ENCODE measurements at places on chromosomes 7 and 10.

- DNase-seq: no peak
Measured at GRCh38 chr10:69957886-69958555, 94.6 kb upstream of the MACROH2A2 start.

- DNase-seq: no peak
Measured at GRCh38 chr10:69902835-69903535, 101.3 kb downstream of the COL13A1 start.

DNA sequence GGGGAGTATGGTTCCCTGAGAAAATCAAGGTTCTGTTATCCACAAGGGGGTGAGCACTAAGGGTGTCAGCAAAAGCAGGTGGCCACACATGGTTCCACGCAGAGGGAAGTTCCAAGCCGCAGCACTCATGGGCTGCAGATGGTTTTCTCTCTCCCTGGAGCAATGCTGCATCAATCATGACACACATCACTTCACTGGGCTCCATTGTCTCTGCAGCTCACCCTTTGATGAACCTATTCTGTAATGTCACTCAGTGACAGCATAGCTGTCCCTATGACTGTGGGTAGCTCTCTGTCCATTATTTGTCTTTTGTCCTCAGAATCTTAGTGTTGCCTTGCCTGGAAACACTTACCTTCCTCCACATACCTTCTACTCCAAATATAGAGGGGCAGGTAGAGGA, 34.8 kb downstream of the LRRC18 start:
- DNase-seq: no peak

DNA sequence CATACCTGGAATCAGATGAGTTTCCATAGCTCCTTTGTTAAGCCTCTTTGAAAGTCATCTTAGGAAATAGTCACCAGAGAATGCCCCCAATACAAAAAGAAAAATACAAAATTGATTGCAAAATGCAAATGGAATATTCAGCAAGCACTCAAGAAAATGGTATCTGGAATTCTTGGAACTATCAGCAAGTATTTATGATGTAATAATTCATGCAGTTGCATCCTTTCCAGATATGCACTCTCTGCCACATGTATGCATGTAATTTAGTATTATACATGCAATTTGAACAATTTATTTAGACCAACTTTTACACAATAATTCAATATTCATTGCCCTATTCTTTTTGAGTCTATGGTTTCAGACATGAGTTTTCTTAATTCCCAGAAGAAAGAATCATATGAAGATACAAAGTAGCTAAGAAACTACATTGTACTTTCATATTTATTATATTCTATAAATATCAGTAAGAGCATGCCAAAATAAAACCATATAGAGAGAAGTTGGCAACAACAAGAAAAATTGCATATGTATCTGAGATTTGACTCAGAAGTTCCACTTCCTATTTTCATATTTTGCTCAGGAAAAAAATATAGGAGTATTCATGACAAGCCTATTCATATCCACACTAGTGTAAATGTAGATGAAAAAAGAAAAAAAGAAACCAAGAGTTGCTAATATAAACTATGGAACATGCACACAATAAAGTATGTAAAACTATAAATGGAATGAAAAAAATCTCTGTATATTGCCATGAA, 338.5 kb downstream of the SEMA3D start:
- DNase-seq: no peak

DNA sequence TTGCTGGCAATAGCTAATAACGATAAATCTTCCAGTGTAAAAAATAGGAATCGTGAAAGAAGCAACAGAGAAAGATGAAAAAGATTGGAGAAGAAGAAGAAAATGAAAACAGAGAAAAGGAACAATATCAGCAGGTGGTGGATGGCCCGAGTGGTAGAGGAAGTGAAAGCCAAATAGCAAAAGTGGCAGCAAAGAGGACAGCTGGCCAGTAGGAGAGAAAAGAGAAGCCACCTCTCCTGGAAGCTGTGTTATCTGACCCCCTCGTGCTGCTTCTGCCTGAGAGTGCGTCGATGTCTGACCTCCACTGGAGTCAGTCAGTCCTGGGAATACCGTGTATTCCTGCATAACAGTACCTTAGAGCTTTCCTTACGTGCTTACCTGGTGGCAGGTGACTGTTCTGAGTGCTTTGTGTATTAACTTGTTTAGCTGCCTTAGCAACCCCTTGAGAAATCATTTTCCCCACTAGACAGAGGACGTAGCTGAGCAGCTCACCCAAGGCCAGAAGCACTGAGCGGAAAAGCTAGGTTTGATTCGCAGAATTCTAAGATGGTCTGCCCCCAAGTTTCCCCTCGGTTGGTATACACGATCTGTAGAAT, 88.3 kb downstream of the CHN2 start:
- DNase-seq: no peak

- no peak for DNase-seq
Measured at GRCh38 chr7:64628192-64628591, 37.7 kb upstream of the ZNF107 start.

DNA sequence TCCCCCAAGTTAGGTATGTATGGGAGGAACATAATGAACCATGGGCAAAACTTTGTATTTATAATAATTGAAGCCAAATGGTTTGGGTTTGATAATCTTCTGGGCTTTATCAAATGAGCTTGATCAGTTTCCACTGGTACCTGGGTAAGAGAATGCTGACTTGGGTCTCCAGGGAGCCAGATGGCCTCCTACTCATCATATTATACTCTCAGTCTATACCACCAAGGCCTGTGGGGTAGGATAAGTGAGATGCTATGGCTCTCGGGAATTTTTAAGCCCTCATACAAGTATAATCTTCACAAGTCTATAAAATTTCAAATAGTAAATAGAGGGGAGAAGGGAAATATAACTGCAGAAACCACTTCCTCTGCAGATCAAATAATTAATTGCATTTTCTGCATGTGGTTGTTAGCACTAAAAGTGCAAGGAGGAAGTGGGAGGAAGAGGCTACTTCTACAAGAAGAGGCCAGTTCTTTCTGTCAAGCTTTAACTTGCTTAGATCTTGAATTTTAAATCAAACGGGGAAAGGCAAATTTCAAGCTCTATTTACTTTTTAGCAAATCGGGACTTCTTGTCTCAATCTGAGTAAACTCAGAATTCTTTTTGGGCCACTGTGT, 349.0 kb downstream of the SORCS1 start:
- no peak for DNase-seq

- peak; percentile 39 for DNase-seq
Measured at GRCh38 chr10:133260895-133261725, 15.6 kb downstream of the ADAM8 start.

- no peak for DNase-seq
Measured at GRCh38 chr10:132805599-132805998, 19.7 kb upstream of the NKX6-2 start.

- DNase-seq: no peak
Measured at GRCh38 chr7:957418-958220, 3.1 kb upstream of the ADAP1 start.

DNA sequence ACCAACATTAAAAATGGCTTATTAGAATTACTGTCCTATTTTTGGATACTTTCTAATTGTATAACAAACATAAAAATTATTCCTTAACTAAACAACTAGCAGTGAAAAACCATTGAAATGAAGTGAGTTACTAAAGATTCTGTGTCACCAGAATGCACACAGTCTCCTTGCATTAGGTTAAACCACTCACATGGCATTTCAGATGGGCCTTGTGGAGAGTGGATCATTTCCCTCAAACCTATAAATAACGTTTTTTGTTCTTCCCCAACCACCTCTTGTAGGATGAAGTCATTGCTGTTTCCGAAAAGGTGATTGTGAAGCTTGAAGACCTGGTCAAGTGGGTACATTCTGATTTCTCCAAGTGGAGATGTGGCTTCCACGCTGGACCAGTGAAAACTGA, 38.4 kb downstream of the ARID5B start:
- no peak for DNase-seq

DNA sequence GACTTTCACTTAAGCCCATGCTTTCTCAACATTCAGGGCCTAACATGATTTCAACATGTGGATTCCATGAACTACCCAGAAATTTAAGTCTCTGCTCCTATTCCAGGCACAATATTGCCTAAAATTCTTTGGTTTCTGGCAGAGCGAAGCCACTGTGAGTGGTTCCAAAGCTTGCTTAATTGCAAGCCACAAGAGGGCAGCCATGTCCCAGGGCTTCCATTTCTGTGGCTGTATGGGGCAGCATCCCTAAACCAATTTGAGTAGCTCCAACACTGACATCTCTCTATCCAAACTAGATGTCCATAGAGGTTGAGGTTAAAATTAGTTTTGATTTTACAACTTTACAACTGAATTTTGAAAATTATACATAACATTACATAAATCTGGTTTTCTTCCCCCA, 56.3 kb upstream of the MDFIC start:
- peak; percentile 69 for DNase-seq

GRCh38 chr7:23268746-23269145, 22.2 kb downstream of the GPNMB start:
- no peak for DNase-seq

- DNase-seq: no peak
Measured at GRCh38 chr7:70408477-70408876, 723.5 kb upstream of the GALNT17 start.

DNA sequence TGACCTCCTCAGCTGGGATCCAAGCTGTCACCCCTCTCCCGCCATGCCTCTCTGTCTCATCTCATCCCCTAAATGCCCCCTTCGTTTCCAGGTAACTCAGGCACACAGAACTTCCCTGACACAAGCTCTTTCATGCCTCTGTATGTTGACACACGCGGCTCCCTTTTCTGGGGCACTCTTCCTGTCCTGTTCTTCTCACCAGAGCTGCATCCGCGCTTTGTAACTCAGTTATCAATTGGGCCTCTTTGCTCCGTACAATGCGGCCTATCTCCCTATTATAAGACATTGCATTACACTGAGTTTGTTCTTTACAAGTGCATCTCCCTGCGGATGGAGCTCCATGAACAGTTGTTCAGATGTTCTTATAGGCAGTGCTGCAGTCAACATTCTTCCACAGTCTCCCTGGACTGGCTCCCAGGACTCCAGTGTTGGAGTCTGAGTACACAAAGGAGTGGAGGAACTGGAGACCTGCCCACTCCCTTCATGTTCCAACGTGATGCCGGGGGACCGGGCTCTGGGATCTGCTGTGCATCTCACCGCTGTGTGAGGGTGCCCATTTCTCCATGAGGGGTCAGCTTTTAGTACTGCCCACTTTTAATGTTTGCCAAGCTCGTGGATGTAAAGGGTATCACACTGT, 56.9 kb upstream of the TNS3 start:
- DNase-seq: peak; percentile 44

- DNase-seq: no peak
Measured at GRCh38 chr10:106424981-106425380, 739.5 kb downstream of the SORCS1 start.

GRCh38 chr7:26658389-26659084, 205.9 kb downstream of the SKAP2 start:
- DNase-seq: no peak

DNA sequence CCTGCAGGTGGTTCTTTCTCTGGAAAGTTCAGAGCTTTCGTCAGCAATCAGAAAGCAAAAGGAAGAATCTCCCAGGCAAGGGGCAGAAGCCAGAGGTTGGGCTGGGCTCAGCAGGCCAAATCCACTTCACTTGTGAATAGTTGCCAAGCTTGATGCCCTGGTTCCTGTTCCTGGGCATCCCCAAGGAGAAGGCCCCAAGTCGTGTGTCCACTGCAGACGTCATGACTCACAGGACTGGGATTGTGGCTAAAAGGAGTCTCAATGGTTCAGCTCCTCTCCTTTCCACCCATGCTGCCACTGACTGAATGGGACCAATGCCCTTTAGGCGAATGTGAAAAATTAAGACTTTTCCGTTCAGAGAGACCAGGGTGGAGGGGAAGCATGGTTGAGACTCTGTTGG, 38.6 kb upstream of the TRIM8 start:
- DNase-seq: no peak

DNA sequence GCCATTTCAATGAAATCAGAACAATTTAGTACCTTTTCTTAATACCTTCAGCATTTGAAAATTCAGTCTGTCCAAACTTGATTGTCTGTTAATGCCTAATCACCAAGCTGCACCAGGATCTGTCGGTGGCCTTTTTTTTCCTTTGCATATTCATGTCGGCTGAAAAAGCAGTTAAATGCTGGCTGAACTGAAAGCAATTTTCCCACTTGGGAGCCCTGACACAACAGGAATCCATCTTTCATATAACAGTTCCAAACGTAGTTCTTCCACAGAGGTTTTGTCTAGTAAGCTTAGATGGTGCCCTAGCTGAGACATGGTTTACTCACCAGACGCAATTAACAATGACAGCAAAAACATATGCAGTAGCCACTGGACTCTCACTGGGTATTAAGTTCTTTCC, 83.6 kb upstream of the CHCHD3 start:
- DNase-seq: no peak

DNA sequence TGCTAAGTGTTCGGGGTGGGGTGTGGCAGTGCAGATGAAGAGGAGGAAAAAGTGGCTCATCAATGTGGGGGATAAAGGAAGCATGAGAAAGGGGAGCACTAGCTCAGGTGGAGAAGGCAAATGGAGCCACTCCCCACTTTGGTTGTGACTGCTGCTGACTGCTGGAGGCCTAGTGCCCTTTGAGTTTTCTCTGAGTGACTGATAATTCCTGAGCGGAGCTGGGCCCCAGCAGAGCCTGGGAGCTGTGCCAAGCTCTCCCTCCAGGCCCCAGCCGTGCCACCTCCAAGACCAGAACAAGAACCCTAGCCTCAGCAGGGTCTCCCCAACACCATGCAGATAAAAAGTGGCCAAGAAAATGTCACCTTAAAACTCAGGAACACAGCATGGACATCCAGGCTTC, 9.7 kb upstream of the RASSF4 start:
- no peak for DNase-seq

- DNase-seq: peak; percentile 26
Measured at GRCh38 chr7:11831736-11832495, at the start of gene THSD7A. Gene THSD7A, minus strand, starts transcription at chr7:11832198. Its CDS starts 252 bp downstream, at chr7:11831946.

- peak; percentile 28 for DNase-seq
Measured at GRCh38 chr10:122374859-122375678, 561 bp downstream of the PLEKHA1 start.

GRCh38 chr10:79244841-79245504, 102.3 kb upstream of the PPIF start:
- no peak for DNase-seq

- no peak for DNase-seq
Measured at GRCh38 chr10:71076473-71077142, 135.8 kb upstream of the UNC5B start.

- no peak for DNase-seq
Measured at GRCh38 chr10:31939797-31940708, 11.4 kb upstream of the ARHGAP12 start.

GRCh38 chr7:21542891-21543527, at the start of gene DNAH11:
Gene DNAH11, plus strand, starts transcription at chr7:21543039. Its CDS starts 207 bp downstream, at chr7:21543246.
- peak; percentile 81 for DNase-seq

GRCh38 chr7:128384726-128385125, 23.2 kb upstream of the PRRT4 start:
- DNase-seq: no peak

Measured in posterior cingulate gyrus (tissue), 11 donors.